ENCODE measurements at places on chromosomes 5 and 9. TPM values are rescaled to one million over a fixed set of nuclear protein-coding genes. Genes with fewer than 3 reads are reported as not detected.

DNA sequence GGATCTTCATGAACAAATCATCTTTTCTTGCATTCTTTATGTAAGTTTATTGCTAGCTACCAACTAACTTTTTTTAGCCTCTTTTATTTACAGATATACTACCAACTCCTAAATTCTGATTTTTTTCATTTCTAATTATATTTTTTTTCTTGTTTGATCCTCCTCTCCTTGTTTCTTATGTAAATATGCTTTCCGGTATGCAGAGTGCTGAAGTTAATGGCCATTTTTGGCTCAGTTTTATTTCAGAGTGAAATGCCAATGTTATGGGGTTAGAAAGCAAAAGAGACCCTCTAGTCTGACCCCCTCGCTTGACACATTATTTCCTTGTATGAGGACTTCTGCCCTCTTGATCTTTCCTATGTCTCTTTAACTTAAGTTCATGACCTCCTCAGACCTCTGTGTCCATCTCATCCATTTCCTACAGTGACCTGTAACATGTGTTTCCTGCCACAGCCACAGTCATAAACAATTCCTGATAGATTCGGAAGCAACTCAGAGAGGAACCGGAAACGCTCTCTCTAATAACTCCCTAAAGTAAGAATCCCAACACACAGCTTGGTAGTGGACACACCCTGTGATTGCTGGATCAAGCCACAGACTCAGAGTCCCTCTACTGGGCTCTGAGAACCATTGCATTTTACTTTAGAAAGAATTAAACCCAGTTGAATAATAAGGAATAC, 42.9 kb upstream of the AFAP1L1 start:
- no peaks in the 10 kb centered on the region for H3K36me3 ChIP-seq
- no peak for DNase-seq
- no peak overlapping the region for H3K27ac ChIP-seq
- peaks cover 6% of the 10 kb centered on the region for H3K27me3 ChIP-seq
- no peak overlapping the region for H3K4me3 ChIP-seq

Gene LECT2
- total RNA-seq = not detected

DNA sequence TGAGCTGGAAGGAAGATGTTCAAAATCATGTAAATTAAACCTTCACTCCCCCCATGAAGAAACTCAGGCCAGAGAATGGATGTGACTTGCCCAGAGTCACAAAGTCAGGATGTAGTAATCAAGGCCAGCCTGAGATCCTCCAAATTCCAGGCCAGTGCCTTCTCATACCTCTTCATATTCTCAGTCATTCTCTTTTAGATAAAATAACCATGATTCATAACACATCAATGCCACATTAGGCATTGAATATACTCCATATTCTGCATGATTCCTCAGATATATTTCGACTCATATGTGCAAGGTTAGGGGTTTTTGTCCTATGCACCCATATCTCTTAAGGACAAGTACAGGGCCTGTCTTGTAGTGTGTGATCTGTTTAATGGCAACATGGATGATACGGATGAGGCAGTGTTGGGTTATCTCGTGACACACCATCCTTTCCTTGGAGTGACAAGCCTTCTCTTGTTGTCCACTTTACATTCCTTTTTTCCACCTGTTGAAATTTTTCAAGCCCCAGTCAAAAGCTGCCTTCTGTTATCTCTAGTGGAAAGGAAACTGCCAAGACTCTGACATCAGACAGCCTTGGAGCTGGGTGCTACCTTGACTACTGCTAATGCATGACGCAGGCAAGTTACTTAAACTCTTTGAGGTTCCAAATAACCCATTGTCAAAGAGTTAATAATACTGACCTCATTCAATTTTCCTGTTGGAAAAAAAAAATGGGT, 227.5 kb upstream of the NR4A3 start:
- H3K27ac ChIP-seq = no peak overlapping the region
- no peak overlapping the region for H3K4me3 ChIP-seq
- no peaks in the 10 kb centered on the region for H3K4me1 ChIP-seq
- no peaks in the 10 kb centered on the region for H3K36me3 ChIP-seq
- peaks cover 25% of the 10 kb centered on the region for H3K27me3 ChIP-seq

- peaks cover 5% of the 10 kb centered on the region for H3K36me3 ChIP-seq
- H3K4me3 ChIP-seq = no peak overlapping the region
- H3K4me1 ChIP-seq = peaks cover 5% of the 10 kb centered on the region
- DNase-seq = no peak
- H3K27ac ChIP-seq = no peak overlapping the region
Measured at GRCh38 chr5:44833249-44833648, 24.5 kb downstream of the MRPS30 start.

DNA sequence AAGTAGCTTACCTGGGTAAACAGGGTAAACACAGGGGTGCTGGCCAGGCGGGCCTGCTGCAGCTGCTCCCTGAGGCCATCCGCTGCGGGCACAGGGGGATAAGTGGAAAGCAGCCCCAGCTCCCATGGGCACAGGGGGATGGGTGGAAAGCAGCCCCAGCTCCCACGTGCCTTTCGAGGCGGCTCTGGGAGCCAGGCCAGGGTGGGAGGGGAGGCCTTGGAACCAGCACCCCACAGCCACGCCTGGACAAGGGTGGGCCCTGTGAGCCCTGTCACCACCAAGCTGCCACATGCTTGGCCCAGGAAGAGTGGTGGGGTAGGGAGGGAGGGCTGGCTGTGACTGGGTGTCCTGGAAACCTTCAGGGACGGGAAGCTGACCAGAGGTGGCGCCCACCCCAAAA, 7.8 kb upstream of the CARD9 start:
- H3K27me3 ChIP-seq = no peaks in the 10 kb centered on the region
- H3K4me3 ChIP-seq = no peak overlapping the region
- DNase-seq = no peak
